ENCODE measurements at places on chromosomes 2 and 18.

DNA sequence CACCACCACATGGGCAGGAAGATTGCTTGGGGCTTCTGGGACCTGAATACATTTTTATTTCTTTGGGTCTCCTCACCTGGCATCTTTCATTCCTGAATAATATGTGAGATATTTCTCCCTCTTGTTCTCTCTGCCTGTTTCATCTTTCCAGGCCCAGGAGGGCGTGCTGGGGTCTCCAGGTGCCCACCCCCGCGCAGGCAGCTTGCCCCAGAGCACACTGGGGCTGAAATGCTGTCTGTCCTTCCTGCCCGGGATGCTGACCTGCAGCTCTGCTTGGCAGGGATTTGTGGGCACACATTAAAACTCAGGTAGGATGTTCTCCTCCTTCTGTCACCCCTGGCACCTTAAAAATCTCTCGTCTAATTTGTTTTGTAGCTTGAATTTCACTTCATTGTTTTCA is 39.7 kb upstream of the TEX51 start:
- DNase-seq = no peak

- DNase-seq = no peak
These were observed 58.8 kb upstream of the SLC38A11 start for GRCh38 chr2:165013944-165014619.

GRCh38 chr2:14313341-14313740 is 319.2 kb upstream of the LRATD1 start:
- no peak for DNase-seq

- peak; percentile 60 for DNase-seq
These were observed 157.8 kb downstream of the SMAD2 start for GRCh38 chr18:47772374-47773248.

DNA sequence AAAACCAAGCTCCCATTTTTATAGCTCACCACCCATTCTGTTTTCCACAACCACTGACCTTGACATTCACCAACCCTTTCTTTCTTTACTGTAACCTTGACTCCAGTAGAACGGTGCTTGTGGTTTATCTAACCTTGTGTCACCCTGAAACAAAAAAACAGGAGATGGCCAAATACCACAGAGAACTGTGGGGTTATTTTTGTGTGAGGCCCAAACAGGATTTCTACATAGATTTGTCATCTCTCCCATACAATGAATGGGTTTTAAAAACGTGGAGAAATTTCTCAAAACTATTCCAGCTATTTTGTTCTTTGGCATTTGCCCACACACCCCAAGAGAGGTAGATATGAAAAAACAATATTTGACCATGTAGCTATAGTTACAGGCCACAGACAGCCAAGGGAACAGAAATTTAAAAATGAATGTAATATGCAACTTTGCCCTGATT is 231.3 kb upstream of the TANK start:
- DNase-seq = no peak

- DNase-seq = no peak
These were observed 494.2 kb downstream of the ARHGAP15 start for GRCh38 chr2:143623231-143623908.

DNA sequence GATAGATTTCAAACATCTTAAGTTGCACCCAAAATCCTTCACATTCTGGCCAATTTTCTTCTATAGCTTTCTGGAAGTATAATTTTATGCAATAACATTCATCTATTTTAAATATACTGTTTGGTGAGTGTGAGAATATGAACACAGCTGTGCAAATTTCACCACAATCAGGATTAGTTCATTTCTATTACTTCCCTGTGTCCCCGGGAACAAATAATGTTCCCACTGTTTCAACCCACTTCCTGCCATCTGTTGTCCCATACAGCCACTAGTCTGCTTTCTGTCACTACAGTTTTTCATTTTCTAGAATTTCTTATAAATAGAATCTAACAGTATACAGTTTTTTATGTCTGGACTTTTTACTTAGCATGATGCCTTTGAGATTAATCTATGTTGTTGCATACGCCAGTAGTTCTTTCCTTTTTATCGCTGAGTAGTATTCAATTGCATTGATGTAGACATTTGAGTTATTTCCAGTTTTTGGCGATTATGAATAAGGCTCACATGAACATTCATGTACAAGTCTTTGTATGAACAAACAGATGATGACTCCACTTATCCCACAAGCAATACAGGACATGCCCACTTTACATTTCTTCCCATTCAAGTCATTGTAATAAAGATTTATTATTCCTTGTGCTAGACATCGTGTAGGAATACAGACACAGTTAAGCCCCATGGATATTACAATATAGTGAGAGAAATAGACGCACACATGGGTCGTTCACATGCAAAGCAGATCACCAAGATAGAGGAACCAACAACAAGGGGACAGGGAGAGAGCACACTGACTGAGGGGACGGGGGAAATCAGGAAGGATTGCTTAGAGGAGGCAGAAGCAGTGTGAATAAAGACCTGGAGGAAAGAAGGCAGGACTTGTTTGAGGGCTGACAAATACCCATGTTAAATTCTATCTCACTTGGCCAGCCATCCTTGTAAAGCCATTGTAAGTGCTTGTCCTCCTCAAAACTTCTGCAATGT is 72.9 kb upstream of the PAX8 start:
- no peak for DNase-seq

DNA sequence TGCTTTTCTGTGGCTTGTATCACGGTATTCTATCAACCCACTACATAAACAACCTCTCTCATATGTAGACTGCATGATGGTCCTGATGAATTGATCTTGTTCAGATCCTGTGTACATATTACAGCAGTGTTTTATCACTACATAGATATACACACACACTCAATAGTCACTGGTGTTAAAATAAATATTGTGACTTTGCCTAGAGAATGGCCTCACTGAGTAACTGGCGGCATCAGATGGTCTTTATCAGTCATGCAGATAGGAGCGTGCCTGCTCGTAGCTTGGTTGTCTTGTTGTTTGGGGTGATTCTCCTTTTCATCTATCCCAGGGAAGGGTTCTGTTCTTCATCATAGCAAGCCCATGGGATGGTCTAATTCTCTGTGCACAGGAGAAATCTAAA is 18.4 kb upstream of the CTAGE1 start:
- no peak for DNase-seq

DNA sequence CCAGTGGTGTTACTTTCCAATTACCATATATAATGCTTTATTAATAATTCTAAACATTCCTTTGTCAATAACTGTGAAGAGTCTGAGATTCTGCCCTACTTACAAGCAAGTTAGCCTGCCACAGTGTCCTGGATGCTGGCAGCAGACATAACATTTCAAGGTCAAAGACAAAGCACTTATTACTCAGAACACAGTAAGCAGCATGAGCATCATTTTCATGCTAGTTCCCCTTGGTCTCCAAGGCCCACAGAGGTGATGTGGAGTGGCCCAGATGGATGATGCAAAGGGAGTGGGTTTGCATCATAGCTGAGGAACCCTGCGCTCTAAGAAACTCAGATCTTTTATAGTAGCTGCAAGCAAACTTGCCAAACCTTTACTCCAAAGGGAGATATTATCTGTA is 349.7 kb downstream of the ZEB2 start:
- DNase-seq = no peak

- DNase-seq = no peak
These were observed 3.5 kb downstream of the RNF144A start for GRCh38 chr2:6920743-6921064.

DNA sequence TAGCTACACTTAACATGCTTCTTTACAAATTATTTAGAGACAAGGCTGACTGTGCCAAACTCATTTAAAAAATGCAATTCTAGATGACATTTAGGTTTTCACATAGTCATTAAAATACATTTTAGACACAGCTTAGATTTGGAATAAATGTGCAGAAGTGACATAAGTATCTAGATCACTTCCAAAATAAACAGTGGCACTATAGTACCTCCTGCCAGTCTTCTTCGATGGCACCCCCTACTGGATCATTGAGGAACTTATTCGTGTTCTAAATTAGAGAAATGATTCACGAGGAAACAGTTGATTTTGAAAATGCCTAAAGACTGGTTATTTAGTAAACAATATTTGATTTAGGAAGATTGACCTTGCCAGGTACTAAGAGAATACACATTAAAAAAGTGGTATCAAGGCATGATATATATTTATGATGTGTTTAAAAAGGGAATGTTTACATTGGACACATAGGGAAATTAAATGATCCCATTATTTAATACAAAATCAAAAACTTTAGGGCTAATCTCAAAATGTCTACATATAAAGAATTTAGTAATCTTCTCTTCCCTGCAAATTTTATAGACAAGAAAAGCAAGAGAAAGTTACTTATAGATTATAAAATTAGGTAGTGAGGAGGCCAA is 323.9 kb downstream of the XIRP2 start:
- DNase-seq = peak; percentile 40

DNA sequence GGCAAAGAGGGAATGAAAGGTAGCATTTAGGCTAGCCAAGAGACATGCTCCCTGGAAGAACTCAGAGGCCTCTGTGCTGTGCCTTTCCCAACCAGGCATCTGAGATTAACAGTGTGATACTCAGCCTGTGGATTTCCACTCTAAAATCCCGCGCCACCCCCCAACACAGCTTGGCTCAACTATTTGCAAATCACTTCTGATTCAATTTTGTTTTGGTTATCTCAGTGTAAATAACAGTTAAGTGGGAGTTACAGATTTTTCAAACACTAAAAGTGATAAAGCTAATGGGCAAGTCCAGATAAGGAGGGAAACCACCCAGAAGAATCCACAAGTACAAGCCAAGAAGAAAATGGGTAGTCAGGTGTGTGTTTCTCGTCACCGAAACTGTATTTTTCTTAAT is 1.4 kb upstream of the NRP2 start:
- DNase-seq = no peak

DNA sequence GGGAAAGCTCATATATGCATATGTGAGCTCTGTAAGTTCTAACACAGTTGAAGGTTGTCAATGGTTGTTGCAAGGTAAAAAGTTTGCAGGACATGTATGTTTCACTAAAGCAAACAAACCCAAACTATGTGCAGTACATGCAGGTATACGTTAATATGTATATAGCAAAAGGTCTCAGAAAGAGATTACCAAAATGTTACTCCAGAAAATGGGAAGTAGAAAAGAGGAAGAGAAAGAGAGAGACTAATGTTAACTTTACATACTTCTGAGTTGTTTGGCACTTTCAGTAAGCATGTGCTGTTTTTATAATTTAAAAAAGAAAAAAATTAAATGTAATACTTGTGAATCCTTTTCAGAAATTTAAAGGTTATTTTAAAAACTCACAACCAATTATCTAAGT is 32.8 kb upstream of the PEX13 start:
- DNase-seq = no peak

GRCh38 chr2:85758361-85759256 is 4.8 kb downstream of the ATOH8 start:
- no peak for DNase-seq

DNA sequence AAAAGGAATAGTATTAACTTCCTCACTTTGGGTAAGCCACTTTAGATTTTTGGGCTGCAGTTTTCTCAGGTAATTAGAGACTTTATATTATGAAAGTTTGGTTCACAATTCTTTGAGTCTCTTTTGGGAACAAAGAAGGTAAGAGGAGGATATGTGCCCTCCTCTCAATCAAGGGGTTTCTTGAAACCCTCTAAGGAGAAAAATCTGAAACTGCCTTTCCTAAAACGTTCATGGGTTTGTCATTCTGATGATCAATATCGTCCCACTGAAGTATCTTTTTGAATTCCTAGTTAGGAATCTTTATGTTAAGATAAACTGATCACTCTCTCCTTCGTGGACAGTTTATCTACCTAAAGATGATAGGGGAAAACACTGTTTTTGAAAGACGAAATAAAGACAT is 42.4 kb upstream of the AKAIN1 start:
- DNase-seq = no peak

DNA sequence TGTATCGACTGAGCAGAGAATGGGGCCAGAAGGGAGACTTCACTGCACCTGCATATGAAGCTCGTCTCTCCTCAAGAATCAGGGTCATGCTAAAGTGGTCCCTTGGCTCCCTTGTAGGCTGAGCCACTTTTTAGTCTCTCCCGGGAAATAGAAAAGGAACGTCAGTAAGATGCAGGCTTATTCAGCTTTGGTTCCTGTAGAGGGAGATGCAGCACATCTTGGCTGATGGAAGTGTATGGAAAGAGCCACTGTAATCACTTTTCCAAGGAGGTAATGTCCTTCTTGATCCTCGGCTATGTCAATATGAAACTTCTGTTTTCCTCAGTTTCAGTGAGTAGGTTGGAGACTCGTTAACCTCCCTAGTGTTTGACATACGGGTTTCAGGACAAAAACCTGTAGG is 235.2 kb downstream of the GCA start:
- no peak for DNase-seq

DNA sequence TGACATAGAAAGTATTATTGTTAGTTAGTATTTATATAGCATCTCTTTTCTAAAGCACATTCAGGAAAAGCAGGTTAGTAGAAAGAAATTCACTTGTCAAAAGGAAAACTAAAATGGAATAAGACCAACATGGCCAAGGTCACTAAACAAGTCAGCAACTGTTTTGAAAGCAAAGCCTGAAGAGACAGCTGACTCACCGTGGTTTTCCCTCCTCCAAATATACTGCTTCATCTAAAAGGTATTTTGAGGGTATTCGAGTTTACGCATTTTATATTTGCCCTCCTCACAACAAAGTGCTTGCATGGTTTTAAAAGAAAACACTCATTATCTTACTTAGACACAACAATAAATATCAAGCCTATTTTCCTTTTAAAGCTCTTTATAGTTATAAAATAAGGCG is 24.0 kb downstream of the ZNF385B start:
- no peak for DNase-seq

DNA sequence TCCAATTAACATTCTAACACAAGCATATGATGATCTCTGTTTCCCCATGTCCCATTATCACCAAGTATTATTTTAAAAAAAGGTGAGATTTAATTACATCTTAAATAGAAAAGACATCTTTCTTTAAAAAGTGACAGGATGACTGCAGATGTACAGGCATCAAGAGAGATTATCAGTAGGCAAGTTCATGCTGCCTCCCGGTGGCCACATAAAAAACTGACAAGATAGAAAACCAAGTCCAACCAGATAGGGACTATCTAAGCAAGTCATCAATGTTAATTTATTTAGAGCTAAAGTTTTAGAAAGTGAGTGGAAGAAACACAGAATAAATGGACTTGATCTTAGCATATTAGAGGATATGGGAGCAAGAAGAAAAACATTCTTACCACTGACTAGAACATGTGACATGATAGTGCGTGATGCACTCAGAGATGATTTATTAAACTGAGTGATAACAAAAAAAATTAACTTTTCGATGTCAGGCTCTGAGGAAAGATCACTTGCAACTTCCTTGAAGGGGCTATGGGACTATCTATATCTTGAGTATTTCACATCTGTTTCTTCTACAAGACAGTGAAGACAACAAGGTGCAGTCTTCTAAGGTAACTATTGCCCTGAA is 5.4 kb upstream of the TDRD15 start:
- DNase-seq = peak; percentile 19

GRCh38 chr2:159807183-159808031 is 9.4 kb upstream of the CD302 start:
- DNase-seq = peak; percentile 62

- no peak for DNase-seq
These were observed 160.5 kb upstream of the RND3 start for GRCh38 chr2:150647943-150648342.

GRCh38 chr18:11392292-11392691 is 217.1 kb upstream of the SLC35G4 start:
- DNase-seq = no peak
